ENCODE measurements at places on chromosomes 5 and 9.

DNA sequence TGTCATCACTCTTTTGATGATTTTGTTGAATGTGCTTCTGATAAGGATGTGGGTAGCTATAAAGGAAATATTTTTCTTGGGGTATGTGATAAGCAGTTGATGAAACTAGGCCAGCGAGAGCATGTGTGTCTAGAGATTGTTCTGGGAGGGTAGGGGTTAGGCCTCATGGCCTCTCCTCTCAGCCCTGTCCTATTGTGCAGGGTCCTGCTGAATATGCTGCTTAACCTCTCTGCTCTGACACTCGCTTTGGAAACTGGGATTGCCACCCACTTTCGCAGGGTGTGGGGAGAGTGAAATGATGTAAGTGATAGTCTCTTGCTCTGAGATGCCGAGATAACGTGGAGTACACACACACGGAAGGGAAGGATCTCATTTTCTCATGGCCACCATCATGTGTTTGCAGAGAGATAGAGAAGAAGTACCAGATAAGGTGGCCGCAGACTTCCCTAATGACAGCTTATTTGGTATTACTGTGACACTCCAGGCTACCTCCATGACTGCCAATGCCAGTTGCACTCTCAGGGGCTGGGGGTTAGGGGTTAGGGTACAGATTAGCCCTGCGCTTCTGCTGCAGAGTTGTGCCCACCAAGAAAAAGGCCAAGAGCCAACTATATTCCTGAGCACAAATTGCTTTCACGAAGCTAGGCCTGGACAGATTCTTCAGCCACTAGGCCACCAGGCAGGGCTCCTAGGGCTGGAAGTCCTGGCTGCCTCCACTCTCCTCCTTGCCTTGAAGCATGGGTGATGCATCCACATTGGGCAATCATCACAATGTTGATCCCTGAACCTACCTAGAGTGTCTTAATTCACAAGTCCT, 25.2 kb upstream of the TNFAIP8 start:
- DNase-seq = no peak

- DNase-seq = no peak
These were observed 23.3 kb upstream of the CPLANE1 start for GRCh38 chr5:37272511-37272910.

GRCh38 chr5:58188262-58188651, 271.6 kb downstream of the PLK2 start:
- no peak for DNase-seq

DNA sequence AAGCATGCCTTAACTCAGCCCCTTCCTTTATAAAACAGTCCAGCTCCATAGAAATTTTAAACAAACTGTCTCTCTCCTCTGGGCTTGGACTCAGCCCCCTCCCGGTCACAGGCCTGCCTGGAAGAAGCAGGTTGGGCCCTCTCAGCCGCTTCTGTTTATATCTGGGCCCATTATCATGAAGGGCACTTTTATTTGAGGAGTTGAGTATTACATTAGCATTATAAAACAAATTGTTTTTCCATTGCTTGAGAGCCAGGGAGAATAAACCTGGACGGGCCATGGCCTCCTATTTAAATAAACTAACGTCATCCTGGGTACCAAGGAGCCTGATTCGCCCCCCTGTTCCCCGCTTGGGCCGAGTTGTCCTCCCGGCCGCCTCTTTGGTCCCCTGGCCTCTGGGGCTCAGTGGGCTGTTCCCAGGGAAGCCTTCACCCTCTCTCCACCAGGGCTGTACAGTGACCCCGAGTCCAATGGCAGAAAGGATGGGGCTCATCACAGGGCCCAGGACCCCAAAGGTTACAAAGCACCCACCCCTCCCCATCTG, 13.2 kb downstream of the IRX2 start:
- no peak for DNase-seq

DNA sequence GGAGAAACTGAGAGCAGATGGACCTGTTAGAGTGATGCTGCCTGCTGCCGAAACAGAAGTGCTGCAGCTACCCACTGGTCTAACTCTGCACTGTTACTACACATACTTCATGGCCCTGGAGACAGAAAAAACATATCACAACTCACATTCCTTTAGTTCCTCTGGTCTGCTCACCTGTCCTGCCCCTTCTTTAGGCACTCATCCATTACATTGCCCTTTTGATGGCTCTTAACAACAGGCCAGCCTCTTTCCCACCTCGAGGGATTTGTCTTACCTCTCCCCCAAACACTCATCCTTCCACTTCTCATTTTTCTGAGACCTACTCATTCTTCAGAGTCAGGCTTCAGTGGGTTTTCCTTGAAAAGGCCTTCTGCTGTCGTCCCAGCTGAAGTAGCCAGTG, 49.2 kb downstream of the KCTD16 start:
- no peak for DNase-seq
